ENCODE measurements at places on chromosomes 2 and 18. TPM values are rescaled to one million over a fixed set of nuclear protein-coding genes. Genes with fewer than 3 reads are reported as not detected.
A peak's percentile ranks its signal among the peaks of the same experiment; 100 is the strongest.

GRCh38 chr2:174487108-174487819 lies 435 bp upstream of the GPR155 start:
- peak; percentile 100 for DNase-seq

DNA sequence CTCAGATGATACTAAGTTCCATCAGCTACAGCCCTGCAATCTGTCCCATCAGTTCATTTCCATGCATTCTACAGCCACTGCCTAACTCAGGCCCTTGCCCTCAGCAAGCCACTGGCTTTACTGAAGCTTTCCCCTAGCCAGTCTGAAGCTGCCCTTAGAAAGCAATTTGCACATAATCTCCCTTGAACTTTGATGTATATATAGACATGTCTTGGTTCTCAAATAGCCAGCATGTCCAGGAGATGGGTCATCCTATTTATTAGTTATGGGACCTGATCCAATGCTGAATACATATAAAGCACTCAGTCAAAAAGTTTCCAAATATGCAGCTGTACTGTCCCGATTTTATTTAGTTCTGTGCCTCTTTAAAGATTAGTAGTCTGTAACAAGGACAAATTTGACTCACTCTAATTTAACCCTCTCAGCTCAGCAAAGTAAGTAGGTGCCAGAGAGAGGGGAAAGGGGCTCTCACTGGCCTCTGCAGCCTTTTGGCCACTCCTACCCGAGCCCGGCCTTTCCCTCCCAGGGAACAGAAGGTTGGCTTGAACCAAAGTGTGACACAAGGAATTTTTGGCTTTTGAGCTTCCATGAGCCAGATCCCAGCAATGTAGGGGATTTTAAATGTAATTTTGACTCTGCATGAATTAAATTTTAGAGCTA lies 70.7 kb downstream of the CCDC93 start:
- DNase-seq: no peak

- DNase-seq: no peak
Measured at GRCh38 chr2:46939626-46940359, 24.2 kb upstream of the MCFD2 start.

DNA sequence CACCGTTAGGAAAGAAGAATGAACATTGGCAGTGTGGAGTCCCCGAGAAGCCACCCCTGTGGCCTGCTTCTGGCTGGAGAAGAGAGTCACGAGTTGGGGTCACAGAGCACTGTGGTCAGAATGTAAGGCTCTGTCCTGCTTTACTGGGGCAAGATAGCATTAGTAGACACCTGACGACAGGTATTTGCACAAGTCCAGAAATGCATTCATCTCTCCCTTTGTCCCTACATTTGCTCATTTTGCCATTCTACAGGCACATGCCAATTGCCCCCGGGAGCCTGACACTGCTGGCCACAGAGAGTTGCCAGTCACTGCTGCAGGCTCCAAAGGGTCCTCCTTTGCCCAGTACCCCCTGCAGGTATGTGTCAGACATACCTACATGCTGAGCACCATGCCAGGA lies 133.3 kb downstream of the SMAD2 start:
- DNase-seq: no peak

Gene SH3BP4
- 78.6 TPM for total RNA-seq
